ENCODE measurements at places on chromosomes 3 and 15. TPM values are rescaled to one million over a fixed set of nuclear protein-coding genes. Genes with fewer than 3 reads are reported as not detected.

Gene TYRO3
- 8.5 TPM for total RNA-seq

Gene CRABP1
- total RNA-seq = not detected

Gene MKRN3
- total RNA-seq = not detected

Gene CHRNA3
- total RNA-seq = not detected

Gene GHSR
- total RNA-seq = not detected

Gene SLC22A13
- total RNA-seq = 0.09 TPM

Gene CYP19A1
- total RNA-seq = 0.19 TPM

Gene FAM81A
- under 0.01 TPM for total RNA-seq

Gene SQOR
- total RNA-seq = 46.6 TPM

Gene ANKUB1
- not detected for total RNA-seq

Gene FAM3D
- 0.18 TPM for total RNA-seq

Gene WDR93
- total RNA-seq = under 0.01 TPM

Gene ECE2
- not detected for total RNA-seq

Gene NMNAT3
- 0.85 TPM for total RNA-seq

Gene SLC6A20
- not detected for total RNA-seq

Gene IQCF5
- not detected for total RNA-seq

Gene ARGFX
- not detected for total RNA-seq

Gene PLSCR5
- not detected for total RNA-seq

Gene STRC
- not detected for total RNA-seq

Gene C15orf62
- 0.66 TPM for total RNA-seq
